ENCODE measurements at places on chromosomes 12 and 14.
A peak's percentile ranks its signal among the peaks of the same experiment; 100 is the strongest.

DNA sequence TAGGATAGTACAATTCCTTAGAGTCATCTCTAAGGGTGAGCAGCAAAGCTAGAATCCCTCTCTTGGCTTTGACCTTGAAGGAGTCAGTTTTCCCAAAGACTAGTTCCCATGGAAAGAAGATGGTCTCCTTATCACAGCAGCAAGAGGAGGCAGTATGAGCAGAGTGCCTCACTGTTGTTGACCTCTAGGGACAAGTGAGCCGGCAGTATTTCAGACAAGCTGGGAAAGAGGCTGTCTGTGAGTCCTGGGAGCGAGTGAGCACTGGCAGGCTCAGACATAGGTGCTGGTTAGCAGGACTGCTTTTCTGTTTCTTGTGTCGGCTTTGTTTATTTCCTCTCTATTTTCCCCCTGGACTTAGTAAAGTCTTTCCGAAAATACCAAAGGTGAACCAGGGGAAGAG lies 60.7 kb downstream of the NTF3 start:
- DNase-seq, result no peak

DNA sequence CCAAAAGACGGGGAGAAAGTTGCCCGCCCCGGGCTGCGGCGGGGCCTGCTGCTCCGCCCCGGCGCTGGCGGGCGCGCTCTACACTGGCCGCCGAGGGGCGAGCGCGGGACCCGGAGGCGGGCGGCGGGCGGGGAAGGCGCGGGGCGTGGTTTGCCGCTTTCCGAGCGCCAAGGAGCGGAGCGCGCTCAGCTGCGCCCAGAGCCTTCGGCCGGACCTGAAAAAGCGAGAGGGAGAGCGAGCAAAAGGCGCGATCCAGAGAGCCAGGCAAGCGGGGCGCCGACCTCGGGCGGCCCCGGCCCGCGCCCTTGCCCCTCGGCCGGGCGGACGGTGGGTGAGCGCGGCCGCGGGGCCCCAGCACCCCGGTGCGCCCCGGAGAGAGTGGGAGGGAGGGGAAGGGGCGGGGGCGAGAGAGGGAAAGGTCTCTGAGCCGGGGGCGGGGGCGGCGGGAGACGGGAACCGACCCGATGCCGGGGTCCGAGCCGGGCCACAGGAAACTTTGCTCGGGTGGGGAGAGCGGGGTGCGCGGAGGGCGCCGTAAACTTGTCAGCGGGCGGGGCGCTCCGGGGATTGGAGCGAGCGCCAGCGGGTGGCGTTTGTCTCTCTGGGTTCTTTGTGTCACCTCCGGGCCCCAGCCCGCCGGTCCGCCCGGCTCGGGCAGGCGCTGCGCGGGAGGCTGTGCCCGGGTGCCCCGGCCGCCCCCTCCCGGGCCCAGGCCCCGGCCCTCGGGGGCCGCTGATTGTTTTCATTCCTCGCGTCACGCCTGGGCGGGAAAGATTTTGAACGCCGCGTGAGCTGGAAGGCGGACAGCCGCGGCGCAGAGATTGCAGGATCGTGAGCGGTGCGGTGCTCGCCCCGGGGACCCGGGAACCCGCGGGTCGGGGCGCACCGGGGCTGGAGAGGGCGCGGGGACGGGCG lies at the start of gene SYNE2:
Gene SYNE2, plus strand, starts transcription at position 188 of the 915 bp plus-strand sequence. CDS start 56,145 bp downstream, outside the sequence.
- DNase-seq, result peak; percentile 70

GRCh38 chr14:80278293-80279023 lies 67.2 kb upstream of the DIO2 start:
- DNase-seq, result no peak

DNA sequence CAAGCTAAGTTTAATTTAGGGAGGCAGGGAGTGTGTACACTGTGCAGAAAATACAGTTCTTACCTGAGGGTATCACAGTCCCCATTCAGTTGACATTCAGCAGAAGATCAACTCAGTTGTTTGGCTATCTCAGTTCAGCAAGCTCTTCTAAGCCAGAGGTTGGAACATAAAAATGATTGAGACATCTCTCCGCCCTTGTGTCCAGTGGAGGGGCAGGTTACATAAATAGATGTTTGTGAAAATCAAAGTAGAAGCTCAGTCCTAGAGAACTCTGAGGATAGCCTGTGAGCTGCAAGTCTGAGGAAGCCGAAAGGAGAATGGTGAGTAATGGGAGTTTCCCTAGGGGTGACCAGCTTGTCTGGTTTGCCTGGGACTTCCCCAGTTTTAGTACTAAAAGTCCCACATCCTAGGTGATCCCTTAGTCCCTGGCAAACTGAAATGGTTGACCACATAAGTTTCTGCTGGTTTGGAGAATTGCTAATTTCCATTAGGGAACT lies 251.4 kb upstream of the ATP2B1 start:
- DNase-seq, result no peak

DNA sequence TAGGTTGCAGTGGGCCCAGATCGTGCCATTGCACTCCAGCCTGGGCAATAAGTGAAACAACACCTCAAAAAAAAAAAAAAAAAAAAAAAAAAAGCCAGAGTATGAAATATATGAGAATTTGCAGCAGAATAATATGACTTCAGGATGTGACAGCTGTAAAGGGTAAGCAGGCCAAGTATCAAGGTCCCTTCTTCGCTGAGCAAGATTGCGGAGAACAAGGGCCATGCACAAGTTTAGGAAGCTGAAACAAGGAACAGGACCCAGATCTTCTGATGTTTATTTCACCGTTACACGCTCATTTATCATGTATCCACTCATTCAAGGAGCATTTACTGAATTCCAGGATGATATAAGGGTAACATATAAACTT lies 659 bp upstream of the FOXJ2 start:
- DNase-seq, result no peak

DNA sequence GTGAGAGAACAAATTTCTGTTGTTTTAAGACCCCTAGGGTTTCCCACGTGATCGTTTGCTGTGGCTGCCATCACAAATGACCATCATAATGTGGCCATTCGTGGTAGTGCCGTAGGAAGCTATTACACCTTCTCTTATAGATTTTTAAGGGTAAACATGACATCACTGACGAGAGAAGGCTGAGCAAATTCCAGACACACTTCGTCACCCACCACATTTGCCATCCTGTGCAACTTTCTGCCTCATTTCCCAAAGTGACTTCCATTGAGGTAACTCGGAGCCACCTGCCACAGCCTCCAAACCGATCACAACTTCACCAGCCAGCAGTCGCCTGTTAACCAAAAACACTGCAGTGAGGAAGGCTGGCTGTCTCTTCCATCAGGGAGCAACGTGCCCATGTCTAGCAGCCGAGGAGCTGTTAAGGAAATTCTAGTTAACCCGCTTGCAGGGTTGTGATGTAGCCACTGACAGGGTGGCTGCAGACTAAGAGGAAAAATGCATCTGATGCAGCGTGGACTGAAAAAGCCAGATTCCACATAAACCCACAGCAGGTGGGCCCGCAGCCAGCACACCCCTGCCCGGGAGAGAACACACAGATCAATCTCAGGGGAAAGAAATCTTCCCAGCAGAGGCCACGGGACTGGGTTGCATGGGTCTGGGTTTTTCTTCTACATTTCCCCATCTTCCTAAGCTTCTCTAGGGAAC lies 44.6 kb downstream of the CCDC85C start:
- no peak for DNase-seq

DNA sequence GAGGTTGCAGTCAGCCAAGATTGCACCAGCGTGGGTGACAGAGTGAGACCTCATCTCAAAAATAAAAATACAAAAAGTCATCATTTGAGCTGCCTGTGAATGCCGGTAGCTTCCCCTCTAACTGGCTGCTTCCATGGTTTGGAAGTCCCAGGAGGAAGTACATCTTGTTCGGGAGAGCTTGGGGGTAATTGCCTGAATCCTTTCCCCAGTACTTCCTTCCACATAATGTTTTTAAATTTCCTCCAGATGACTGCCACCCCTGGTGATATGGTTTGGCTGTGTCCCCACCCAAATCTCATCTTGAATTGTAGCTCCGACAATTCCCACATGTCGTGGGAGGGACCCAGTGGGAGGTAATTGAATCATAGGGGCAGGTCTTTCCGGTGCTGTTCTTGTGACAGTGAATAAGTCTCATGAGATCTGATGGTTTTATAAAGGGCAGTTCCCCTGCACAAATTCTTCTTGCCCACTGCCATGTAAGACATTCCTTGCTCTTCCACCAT lies 87.2 kb downstream of the SPRING1 start:
- DNase-seq, result no peak

DNA sequence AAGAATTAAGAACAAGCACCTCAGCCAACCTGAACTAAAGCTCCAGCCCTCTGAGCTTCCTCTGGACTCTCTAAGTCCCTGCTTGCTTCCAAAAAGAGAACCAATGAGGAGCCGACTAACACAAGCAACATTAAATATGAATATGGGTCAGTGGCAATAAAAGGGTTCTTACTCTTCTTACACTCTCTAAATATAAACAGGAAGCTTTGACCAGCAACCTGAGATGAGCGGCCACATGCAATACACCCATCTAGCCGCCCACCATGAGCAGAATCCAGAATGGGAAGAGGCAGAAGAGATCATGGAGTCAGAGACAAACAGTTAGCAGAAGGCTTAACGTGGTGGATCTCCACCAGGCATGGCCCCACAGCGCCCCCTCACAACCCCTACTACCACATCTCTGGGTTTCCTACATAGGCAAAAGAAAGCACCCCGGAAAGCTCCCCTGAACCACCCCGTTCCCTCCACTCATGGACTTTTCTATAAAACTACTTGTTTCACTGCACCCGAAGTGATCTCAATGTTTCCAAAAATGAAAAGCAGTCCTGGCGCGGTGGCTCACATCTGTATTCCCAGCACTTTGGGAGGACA lies 59.4 kb downstream of the TTC7B start:
- no peak for DNase-seq

- DNase-seq, result no peak
Measured at GRCh38 chr14:71339650-71340415, 432.6 kb downstream of the PCNX1 start.

- DNase-seq, result no peak
Measured at GRCh38 chr12:67633024-67633610, 15.4 kb upstream of the DYRK2 start.

- no peak for DNase-seq
Measured at GRCh38 chr14:21406213-21406612, 22.4 kb upstream of the SUPT16H start.

DNA sequence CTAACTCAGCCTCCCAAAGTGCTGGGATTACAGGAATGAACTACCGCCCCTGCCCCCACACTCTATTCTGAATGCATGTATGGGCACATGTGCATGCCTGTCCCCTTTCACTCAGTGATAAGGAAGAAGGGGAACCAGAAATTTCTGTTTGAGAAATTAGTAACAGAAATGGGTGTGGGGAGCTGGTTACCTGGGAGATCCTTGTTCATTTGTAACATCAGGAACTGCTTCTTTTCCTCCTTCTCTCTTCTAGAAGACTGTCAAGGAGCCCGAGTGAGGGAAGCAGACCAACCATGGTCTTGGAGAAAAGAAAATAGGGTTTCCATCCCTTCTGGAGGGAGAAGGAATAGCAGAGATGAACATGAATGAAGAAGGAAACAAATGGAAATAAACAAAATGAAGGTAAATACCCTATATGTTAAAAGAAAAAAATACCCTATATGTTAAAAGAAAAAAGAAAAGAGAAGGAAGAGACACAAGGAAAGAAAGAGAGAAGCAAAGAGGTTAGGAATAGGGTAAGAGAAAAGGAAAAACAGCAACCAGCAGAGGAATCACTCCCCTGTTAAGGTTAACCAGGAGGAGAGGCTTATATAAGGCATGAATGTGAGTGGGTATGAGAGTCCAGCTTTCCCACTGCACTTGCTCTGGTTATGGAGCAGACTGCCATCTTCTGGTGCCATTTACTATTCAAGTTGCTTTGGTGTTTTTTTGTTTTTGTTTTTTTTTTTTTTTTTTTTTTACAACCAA lies 3.3 kb downstream of the PPP1R3E start:
- DNase-seq, result no peak

DNA sequence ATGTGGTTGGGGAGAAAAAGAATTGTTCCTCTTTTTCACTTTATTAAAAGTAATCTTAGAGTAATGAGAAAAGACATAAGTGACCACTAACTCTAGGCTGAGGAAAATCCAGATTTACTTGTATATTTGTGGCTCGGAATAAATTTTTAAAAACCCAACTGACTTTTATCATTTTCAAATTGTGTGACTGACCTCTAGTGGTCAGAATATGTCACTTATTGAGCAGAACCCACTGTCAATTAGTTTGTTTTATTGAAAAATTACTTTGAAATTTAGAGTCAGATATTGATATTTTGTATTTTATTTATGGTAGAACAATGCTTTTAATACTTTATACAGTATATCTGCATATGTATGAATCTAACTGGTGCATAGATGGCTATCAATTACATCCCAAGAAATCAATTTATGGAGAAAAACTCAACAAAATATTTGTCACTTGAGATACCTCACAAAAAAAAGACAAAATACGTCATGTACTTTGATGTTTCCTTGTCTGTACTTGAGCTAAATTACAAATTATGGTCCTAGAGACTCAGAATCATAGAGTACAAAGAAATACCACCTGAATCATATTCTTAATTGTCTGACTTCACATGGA lies 229.4 kb downstream of the CNTN1 start:
- DNase-seq, result no peak

GRCh38 chr14:32913725-32914124 lies 25.0 kb upstream of the NPAS3 start:
- DNase-seq, result no peak

GRCh38 chr12:27541031-27541719 lies 17.2 kb downstream of the PPFIBP1 start:
- DNase-seq, result no peak

DNA sequence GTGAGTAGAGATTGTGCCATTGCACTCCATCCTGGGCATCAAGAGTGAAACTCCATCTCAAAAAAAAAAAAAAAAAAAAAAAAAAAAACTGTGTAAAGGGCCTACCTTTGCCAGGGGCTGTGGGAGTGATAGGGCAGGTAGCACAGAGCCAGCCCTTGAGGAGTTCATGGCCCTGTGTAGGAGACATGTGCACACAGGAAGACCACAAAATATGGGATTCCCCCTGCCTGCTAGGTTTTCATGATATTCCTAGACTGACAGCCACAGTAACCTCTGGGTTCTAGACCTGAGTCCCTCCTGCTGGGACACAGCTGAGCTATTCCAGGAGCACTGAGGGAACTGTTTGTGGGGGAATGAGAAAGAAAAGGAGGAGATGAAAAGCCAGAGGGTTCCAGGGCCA lies 8.3 kb upstream of the SPTSSA start:
- DNase-seq, result no peak

DNA sequence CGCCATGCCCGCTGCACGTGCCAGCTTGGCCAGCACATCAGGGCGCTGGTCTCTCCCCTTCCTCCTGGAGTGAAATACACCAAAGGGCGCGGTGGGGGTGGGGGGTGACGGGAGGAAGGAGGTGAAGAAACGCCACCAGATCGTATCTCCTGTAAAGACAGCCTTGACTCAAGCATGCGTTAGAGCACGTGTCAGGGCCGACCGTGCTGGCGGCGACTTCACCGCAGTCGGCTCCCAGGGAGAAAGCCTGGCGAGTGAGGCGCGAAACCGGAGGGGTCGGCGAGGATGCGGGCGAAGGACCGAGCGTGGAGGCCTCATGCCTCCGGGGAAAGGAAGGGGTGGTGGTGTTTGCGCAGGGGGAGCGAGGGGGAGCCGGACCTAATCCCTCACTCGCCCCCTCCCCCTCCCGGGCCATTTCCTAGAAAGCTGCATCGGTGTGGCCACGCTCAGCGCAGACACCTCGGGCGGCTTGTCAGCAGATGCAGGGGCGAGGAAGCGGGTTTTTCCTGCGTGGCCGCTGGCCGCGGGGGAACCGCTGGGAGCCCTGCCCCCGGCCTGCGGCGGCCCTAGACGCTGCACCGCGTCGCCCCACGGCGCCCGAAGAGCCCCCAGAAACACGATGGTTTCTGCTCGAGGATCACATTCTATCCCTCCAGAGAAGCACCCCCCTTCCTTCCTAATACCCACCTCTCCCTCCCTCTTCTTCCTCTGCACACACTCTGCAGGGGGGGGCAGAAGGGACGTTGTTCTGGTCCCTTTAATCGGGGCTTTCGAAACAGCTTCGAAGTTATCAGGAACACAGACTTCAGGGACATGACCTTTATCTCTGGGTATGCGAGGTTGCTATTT lies 914 bp upstream of the CCND2 start:
- DNase-seq, result peak; percentile 48
